ENCODE measurements at places on chromosomes 1 and 21.
A peak's percentile ranks its signal among the peaks of the same experiment; 100 is the strongest.

DNA sequence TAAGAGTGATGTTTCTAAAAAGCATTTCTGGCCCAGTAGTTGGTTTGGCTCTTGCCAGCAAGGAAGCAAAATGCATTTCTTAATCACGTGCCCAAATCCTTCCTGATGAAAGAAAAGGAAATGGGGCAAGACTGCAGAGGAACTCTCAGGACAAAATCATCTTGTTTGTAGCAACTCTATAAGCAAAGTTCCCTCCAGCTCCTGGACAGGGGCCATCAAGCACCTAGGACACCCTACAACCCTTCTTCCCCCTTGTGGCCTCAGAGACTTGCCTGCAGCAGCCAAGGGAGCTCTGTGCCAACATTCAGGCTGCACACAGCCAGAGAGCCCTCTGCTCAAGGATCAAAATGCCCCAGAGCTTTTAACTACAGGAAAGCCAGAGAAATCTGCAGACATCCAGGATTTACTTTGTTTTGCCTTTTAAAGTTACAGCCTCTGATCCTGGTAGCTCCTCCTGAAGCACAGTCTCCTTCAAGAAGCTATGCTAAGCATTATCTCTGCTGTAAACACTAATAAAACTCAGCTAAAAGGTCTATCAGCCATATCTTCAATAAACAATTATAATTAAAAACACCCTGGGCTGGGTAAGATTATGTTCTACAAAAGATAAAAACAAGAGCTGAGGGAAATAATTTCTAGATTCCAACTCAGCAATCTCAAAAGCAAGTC is 105.0 kb downstream of the KIAA0319L start:
- H3K27me3 ChIP-seq: no peaks in the 10 kb centered on the region
- H3K27ac ChIP-seq: no peak overlapping the region
- DNase-seq: no peak
- H3K4me1 ChIP-seq: no peaks in the 10 kb centered on the region
- no peak overlapping the region for H3K4me3 ChIP-seq

- H3K27ac ChIP-seq: no peak overlapping the region
- DNase-seq: no peak
- peaks cover 5% of the 10 kb centered on the region for H3K36me3 ChIP-seq
- H3K4me1 ChIP-seq: peaks cover 6% of the 10 kb centered on the region
Observed at GRCh38 chr1:75745276-75745675, 20.8 kb downstream of the ACADM start.

- H3K36me3 ChIP-seq: no peaks in the 10 kb centered on the region
- H3K4me1 ChIP-seq: peaks cover 35% of the 10 kb centered on the region
- no peak within 1 kb of the TSS for H3K27ac ChIP-seq
Observed at GRCh38 chr1:41918450-41919043, at the start of gene HIVEP3. HIVEP3 (minus strand) TSS chr1:41918922.

GRCh38 chr1:63041660-63042059 is 257.7 kb downstream of the ATG4C start:
- DNase-seq: no peak
- peaks cover 19% of the 10 kb centered on the region for H3K4me1 ChIP-seq
- no peak overlapping the region for H3K27ac ChIP-seq
- peaks cover 3% of the 10 kb centered on the region for H3K27me3 ChIP-seq

DNA sequence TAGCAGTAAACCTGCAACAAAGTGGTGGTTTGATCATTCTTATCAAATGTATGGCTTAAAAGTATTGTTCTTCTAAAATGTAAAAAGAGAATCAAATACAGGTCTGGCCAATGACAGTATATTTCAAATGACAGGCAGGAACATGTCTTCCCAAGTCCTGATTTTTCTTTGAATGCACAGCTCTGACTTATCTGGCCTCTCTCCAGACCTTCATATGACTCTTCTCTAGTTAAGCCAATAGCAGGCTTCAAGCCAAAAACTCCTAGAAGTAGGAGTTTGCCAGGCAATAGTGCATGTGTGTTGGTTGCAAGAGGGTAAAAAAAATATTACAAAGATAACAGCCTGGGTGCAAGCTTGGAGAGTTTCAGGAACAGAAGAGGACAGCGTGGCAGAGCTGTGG is 345.5 kb downstream of the SMYD3 start:
- no peak for DNase-seq
- no peak overlapping the region for H3K27ac ChIP-seq
- no peaks in the 10 kb centered on the region for H3K36me3 ChIP-seq
- H3K27me3 ChIP-seq: no peaks in the 10 kb centered on the region

DNA sequence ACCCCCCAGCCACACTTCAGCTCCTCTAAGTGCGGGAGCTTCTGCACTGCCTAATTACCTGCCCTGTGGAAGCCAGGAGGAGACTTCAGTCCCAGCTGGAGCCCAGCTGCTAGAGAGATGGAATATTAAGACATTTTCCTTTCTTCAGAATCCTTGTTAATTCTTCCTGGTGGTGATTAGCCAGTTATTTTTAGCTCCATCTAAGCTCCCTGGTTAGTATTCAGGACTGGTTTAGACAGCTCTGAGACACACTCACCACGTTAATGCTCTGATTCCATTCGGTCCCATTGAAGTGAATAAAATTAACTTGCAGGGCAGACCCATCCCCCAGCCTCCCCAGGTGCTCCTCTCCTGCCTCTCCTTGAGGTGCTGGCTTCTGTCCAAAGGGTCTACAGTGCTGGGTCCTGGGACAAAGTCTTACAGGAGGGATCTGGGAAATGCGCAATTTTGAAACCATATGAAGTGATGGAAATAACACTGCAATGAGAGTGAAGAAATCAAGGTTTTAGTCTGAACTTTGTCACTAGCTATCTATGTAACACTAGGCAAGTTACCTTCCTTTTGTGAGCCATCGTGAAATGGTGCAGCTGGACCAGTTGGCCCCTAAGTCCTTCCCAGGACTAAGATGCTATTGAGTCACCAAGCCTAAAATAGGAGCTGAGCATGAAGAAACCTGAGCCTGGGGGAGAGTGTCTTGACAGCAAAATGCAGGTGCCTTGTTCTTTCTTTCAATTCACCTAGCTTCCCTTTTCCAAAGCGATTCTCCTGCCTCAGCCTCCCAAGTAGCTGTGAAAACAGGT is 117.4 kb upstream of the ATP1A1 start:
- peaks cover under 1% of the 10 kb centered on the region for H3K4me1 ChIP-seq
- H3K27ac ChIP-seq: no peak overlapping the region
- H3K4me3 ChIP-seq: no peak overlapping the region
- H3K36me3 ChIP-seq: no peaks in the 10 kb centered on the region

GRCh38 chr1:40924767-40925166 is 54.7 kb upstream of the CTPS1 start:
- no peaks in the 10 kb centered on the region for H3K27me3 ChIP-seq
- DNase-seq: no peak
- H3K36me3 ChIP-seq: no peaks in the 10 kb centered on the region
- H3K4me3 ChIP-seq: no peak overlapping the region

- DNase-seq: no peak
- H3K27me3 ChIP-seq: no peaks in the 10 kb centered on the region
- peak overlapping the region; percentile 93 for H3K27ac ChIP-seq
- peaks cover 69% of the 10 kb centered on the region for H3K4me1 ChIP-seq
- H3K36me3 ChIP-seq: no peaks in the 10 kb centered on the region
Observed at GRCh38 chr1:226653311-226653921, 85.7 kb downstream of the ITPKB start.

- no peak overlapping the region for H3K27ac ChIP-seq
- H3K36me3 ChIP-seq: peaks cover 2% of the 10 kb centered on the region
- H3K4me3 ChIP-seq: no peak overlapping the region
- no peak for DNase-seq
- peaks cover 4% of the 10 kb centered on the region for H3K27me3 ChIP-seq
Observed at GRCh38 chr1:111602974-111603373, 16.6 kb upstream of the RAP1A start.

DNA sequence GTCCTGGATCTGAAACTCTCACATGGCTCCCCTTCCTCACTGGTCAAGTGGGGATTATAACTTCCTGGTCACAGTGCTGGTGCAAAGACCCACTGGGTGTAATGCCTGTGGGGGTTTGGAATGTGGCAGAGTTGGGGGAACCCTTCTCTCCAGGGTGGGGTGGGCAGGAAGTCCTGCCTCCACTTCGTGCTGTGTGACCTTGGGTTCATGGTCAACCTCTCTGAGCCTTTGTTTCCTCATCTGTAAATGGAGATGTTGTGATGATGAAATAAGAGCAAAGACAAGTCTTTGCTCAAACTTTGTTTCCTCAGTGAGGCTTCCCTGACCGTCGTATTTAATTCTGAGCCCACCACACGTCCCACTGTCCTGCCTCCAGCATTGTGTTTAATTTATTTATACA is 564.7 kb downstream of the PTPRU start:
- DNase-seq: no peak
- no peaks in the 10 kb centered on the region for H3K4me1 ChIP-seq
- H3K4me3 ChIP-seq: no peak overlapping the region
- peaks cover 2% of the 10 kb centered on the region for H3K27me3 ChIP-seq

GRCh38 chr1:198677027-198677426 is 38.2 kb downstream of the PTPRC start:
- no peak for DNase-seq
- no peaks in the 10 kb centered on the region for H3K27me3 ChIP-seq

DNA sequence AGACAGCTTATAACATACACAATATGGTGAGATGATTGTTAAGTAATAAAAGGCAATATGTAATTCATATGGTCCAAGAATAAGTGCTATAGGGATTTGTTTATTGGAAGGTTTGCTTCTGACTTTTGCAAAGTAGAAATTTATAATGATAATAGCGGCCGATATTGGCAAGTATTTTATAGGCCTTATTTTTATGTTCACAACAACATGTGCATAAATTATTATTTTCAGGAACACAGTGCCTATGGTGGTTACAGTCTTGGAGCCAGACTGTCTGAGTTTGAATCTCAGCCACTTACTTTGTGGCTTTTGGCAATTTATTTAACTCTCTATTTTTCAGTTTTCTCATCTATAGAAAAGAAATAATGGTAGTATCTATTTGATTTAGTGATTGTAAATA is 607.5 kb downstream of the USP25 start:
- no peak overlapping the region for H3K4me3 ChIP-seq
- no peak overlapping the region for H3K27ac ChIP-seq
- no peaks in the 10 kb centered on the region for H3K27me3 ChIP-seq
- H3K4me1 ChIP-seq: no peaks in the 10 kb centered on the region

DNA sequence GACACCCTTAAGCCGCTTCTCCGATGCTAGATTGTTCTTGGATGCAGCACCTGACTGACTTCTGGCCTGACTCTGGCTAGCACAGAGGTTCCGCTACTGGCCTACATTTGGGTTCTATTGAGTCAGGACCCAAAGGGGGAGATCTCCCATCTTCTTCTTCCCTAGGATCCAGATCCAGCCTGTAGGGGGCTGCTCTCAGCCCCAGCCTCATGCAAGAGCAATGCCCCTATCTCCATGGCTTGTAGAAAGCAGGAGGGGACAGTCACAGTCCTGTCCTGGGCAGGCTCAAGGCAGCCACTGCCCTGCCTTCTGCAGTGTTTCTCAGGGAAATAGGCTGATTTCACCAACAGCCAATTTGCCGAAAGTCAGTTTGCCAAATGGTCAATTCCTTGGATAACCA is 6.3 kb upstream of the ADAR start:
- no peak for DNase-seq
- peak overlapping the region; percentile 29 for H3K4me3 ChIP-seq
- H3K27ac ChIP-seq: no peak overlapping the region
- H3K36me3 ChIP-seq: no peaks in the 10 kb centered on the region

GRCh38 chr21:20215959-20216358 is 782.2 kb upstream of the NCAM2 start:
- DNase-seq: no peak
- H3K4me3 ChIP-seq: no peak overlapping the region
- no peaks in the 10 kb centered on the region for H3K27me3 ChIP-seq
- H3K27ac ChIP-seq: no peak overlapping the region

DNA sequence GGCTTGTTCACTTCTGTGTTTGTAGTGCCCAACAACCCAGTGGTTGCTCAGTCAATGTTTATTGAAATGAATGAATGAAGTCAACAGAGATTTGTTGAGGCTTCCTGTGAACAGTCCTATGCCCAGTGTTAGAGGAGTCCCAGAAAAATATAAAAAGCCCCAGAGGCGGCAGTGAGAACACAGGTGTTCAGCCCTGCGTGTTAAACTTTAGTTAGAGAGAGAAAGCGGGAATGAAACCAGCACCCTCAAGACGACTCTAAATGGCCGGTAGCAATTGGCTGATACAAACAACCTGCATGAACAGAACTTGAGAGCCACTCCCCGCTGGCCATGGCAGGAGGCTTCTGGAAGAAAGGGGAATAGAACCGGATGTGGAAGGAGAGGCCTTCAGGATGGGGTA is 22.6 kb downstream of the TMEM51 start:
- no peak for DNase-seq
- no peaks in the 10 kb centered on the region for H3K36me3 ChIP-seq
- no peak overlapping the region for H3K4me3 ChIP-seq
- H3K4me1 ChIP-seq: peaks cover 43% of the 10 kb centered on the region

GRCh38 chr1:80158771-80159170 is 1152.2 kb upstream of the ADGRL4 start:
- no peak for DNase-seq
- H3K36me3 ChIP-seq: no peaks in the 10 kb centered on the region
- peaks cover 15% of the 10 kb centered on the region for H3K4me1 ChIP-seq
- H3K4me3 ChIP-seq: no peak overlapping the region
- no peaks in the 10 kb centered on the region for H3K27me3 ChIP-seq

GRCh38 chr1:225772848-225773247 is 4.8 kb upstream of the SRP9 start:
- no peak for DNase-seq
- H3K4me1 ChIP-seq: peaks cover 47% of the 10 kb centered on the region
- peak overlapping the region; percentile 20 for H3K4me3 ChIP-seq
- no peak overlapping the region for H3K27ac ChIP-seq
- no peaks in the 10 kb centered on the region for H3K36me3 ChIP-seq
- H3K27me3 ChIP-seq: no peaks in the 10 kb centered on the region

GRCh38 chr21:42799948-42800347 is 79.4 kb downstream of the WDR4 start:
- no peak overlapping the region for H3K27ac ChIP-seq
- no peak for DNase-seq
- H3K36me3 ChIP-seq: no peaks in the 10 kb centered on the region
- peaks cover 11% of the 10 kb centered on the region for H3K27me3 ChIP-seq
- no peaks in the 10 kb centered on the region for H3K4me1 ChIP-seq

DNA sequence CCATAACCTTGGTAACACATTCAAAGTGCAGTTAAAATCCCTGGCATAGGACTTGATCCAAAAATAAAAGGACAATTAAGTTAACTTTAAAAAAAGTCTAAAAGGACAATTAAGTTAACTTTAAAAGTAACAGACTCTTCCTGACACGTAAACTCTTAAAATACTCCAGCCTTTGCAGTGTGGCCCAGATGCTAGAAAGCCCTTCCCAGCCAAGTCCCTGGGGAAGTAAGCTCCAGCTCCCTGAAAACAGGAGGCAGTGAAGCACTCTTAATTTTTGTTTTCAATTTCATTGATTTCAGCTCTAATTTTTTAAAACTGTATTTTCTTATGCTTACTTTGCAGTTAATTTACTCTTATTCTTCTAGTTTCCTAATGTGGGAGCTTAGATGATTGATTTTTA is 5.1 kb upstream of the AIM2 start:
- no peak overlapping the region for H3K4me3 ChIP-seq
- DNase-seq: no peak
- no peaks in the 10 kb centered on the region for H3K4me1 ChIP-seq
- H3K27ac ChIP-seq: no peak overlapping the region

- peaks cover 46% of the 10 kb centered on the region for H3K27me3 ChIP-seq
- H3K4me1 ChIP-seq: no peaks in the 10 kb centered on the region
- no peak overlapping the region for H3K4me3 ChIP-seq
- no peak overlapping the region for H3K27ac ChIP-seq
- peak; percentile 62 for DNase-seq
Observed at GRCh38 chr1:160006312-160006940, 25.4 kb downstream of the PIGM start.

GRCh38 chr1:25738499-25738898 is 61.5 kb upstream of the SELENON start:
- no peak overlapping the region for H3K4me3 ChIP-seq
- peaks cover 2% of the 10 kb centered on the region for H3K36me3 ChIP-seq
- no peaks in the 10 kb centered on the region for H3K27me3 ChIP-seq
- H3K4me1 ChIP-seq: peaks cover 22% of the 10 kb centered on the region
- H3K27ac ChIP-seq: no peak overlapping the region

Data from neural crest cell (in vitro differentiated cells).